ENCODE measurements at places on chromosomes 5 and 9.
A peak's percentile ranks its signal among the peaks of the same experiment; 100 is the strongest.

GRCh38 chr9:91644433-91644832 is 220.8 kb upstream of the NFIL3 start:
- no peak for DNase-seq

DNA sequence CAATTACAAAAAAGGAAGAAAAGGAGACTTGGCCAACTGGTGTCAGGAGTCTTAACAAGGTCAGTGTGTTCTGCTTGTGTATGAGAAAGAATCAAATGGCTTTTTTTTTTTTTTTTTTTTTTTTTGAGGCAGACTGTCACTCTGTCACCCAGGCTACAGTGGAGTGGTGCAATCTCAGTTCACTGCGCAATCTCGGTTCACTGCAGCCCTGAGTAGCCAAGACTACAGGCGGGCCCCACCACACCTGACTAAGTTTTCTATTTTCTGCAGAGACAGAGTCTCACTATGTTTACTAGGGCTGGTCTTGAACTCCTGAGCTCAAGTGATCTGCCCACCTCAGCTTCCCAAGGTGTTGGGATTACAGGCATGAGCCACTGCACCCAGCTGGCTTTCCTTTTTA is 3.1 kb upstream of the IL7R start:
- DNase-seq = peak; percentile 77

GRCh38 chr5:105330185-105330584 is 1767.6 kb upstream of the NUDT12 start:
- no peak for DNase-seq

DNA sequence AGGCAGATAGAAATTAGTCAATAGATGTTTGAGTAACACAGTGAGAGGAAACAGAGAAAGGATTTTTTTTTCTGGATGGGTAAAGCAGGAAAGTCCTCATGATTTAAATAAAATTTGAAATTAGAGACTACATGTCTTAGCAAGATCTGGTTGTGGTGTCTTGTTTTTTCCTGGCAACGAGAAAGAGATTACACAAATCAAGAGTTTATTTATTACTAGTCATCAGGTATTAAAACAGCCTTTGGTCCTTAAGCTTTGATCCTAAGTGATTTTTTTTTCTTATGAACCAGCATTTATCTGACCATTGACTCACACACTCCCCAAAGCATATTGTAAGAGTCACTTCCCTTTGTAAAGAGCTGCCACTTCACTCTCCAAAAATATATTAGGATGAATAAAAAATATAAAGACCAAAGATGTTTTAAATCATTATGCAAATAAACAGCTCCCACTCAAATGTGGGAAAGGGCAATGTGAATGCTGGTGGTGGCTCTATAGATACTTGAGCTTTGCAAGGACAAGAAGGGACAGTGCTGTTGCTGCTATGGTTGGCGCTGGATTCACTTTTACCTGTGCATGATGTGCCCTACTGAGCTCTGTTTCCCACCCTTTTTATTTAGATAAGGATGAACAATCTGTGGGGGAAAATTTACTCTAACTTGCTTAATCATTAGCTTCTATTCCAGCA is 1726.5 kb downstream of the MAT2B start:
- no peak for DNase-seq

DNA sequence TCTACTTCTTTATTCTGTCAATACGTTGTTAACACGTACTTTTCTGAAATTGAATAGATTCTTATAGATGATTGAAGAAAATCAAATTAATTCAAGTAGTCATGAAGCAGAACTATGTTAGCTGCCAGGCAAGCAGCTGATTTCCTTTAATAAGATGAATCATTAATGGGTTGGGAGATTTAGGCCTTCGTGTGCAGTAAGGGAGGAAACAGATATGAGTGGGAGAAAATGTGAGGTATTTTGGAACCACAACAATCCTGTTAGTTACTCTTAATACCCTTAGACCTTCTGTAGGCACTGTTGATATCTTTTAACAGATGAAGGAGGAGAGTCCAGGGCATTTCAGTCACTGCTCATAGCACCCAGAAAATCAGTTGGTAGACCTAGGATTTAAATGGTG is 121.0 kb downstream of the AOPEP start:
- DNase-seq = no peak

DNA sequence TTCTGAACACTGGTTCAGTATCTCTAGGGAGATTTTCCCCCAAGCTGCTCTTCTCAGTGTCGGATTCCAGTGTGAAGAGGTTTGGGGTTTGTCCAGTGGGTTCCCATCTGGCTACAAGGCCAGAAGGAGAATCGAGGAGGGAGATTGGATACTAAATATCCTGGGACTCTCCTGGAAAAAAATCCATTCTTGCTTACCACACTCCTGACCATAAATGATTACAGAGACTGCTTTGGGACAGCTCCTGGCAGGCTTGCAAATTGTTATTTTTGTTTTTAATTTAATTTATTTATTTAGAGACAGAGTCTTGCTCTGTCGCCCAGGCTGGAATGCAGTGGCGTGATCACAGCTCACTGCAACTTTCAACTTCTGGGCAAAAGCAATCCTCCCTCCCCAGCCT is 4.7 kb upstream of the SUSD1 start:
- DNase-seq = no peak

GRCh38 chr5:179115845-179116524 is 55.8 kb downstream of the ZNF354C start:
- no peak for DNase-seq

DNA sequence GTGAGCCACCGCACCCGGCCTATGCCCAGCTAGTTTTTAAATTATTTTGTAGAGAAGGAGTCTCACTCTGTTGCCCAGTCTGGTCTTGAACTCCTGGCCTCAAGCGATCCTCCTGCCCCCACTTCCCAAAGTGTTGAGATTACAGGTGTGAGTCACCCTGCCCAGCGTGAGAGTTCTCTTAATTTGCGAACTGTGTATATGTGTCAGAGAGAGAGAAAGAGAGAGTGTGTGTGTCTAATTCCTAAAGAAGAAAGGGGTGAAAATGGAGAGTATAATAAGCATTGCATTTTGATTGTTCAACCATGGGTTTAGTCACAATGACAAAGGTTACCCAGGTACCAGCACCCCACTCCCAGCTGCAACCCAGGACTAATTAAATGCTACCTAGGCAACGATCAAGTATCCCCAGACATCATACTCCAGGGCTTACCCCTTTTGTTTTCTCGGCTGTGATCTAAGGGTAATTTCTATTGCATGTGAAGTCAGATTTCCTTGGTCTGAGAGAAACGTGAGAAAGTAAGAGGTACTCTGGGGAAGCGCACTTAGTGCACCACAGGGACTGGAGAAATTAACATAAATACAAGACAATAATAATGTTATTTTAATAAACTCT is 16.6 kb downstream of the MAP1B start:
- DNase-seq = no peak

GRCh38 chr5:132500931-132501628 is 10.5 kb upstream of the IRF1 start:
- DNase-seq = peak; percentile 86

- DNase-seq = no peak
Observed at GRCh38 chr5:118440496-118440895, 547.9 kb downstream of the DTWD2 start.

- DNase-seq = no peak
Observed at GRCh38 chr9:16718952-16719351, 151.5 kb downstream of the BNC2 start.

GRCh38 chr9:133869674-133870405 is 122.3 kb downstream of the VAV2 start:
- DNase-seq = peak; percentile 29

DNA sequence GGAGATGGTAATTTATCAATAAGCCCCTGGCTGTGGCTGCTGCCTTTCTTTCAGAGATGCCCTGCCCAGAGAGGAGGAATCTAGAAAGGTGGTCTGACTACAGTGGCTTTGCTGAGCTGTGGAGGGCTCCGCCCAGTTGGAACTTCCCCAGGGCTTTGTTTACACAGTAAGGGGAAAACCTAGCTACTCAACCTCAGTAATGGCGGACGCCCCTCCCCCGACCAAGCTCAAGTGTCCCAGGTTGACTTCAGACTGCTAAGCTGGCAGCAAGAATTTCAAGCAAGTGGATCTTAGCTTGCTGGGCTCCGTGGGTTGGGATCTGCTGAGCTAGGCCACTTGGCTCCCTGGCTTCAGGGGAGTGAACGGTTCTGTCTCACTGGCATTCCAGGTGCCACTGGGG is 865.4 kb upstream of the ACO1 start:
- DNase-seq = peak; percentile 76

DNA sequence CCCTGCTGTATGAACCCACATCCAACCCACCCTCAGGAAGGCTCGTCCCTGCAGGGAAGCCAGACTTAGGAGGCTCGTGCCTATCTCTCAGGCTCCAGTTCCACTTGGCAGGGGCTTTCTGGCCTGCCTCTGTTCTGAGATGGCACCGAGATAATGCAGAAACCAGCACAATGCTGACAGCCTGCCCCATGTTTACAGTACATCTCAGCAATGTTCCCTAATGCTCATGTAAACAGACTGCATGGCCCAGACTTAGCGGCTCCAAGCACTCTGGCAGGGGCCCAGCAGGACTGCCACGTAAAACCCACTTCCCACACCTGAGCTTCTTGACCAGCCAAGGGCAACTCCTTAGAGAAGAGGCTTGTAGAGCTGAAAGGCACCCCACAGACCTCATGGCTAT is 499.5 kb upstream of the BRINP1 start:
- no peak for DNase-seq

GRCh38 chr9:120692901-120693699 is 21.2 kb downstream of the MEGF9 start:
- peak; percentile 13 for DNase-seq

- no peak for DNase-seq
Observed at GRCh38 chr5:43639566-43639965, 36.6 kb downstream of the NNT start.

GRCh38 chr5:82812575-82812974 is 264.6 kb downstream of the TMEM167A start:
- no peak for DNase-seq

- no peak for DNase-seq
Observed at GRCh38 chr5:166916021-166916420, 1375.4 kb upstream of the WWC1 start.

- DNase-seq = no peak
Observed at GRCh38 chr5:168686837-168687236, 107.7 kb upstream of the PANK3 start.

DNA sequence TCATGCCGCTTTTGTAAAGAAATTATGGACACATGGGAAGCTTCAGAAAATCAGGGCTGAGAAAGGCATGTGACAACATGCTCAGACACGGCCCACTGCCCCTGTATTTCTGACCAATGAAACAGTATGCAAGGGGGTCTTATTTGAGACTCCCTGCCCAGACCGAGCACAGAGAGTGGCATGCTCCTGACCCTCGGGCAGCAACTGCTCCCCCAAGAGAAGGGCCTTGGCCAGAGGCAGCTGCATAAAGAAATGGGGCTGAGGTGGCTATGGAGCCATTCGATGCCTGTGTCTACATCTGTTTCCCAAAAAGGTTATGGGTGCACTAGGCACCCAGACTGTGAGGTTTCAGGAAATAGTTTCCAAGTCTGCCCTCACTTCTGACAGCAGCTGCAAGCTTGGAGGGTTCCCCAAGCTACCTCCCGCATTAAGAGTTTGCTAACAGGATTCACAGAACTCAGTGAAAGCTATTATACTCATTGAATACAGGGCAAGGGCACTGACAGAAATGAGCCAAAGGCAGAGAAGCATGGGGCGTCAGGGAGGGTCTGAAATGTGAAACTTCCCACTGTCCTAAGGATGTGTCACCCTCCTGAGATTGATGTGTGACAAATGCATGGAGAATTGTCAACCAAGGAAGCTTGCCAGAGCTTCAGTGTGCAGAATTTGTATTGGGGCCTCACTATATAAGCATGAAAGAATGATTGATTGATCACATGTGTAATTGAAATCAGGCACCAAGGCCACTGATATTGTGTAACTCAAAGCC is 94.3 kb downstream of the DAP start:
- no peak for DNase-seq

GRCh38 chr5:173155912-173156311 is 11.6 kb downstream of the BNIP1 start:
- no peak for DNase-seq

GRCh38 chr5:113806904-113807303 is 293.4 kb downstream of the YTHDC2 start:
- DNase-seq = no peak

DNA sequence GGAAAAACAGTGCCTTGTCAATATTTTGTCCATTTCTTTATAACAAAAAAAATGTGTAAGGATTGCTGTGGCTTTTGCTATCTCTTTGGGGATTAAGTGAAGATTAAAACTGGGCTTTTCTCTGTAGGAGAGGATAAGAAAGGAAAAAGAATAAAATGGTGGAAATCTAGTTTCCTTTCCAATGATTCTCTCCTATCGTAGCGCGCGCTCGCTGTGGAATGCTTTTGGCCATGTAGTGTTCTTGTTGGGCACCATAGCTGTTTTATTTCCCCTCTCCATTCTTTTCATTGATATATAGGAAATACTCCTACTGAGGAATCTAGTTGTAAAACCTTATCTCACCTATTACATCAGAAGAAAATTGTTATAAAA is 1.5 kb downstream of the STXBP1 start:
- no peak for DNase-seq

DNA sequence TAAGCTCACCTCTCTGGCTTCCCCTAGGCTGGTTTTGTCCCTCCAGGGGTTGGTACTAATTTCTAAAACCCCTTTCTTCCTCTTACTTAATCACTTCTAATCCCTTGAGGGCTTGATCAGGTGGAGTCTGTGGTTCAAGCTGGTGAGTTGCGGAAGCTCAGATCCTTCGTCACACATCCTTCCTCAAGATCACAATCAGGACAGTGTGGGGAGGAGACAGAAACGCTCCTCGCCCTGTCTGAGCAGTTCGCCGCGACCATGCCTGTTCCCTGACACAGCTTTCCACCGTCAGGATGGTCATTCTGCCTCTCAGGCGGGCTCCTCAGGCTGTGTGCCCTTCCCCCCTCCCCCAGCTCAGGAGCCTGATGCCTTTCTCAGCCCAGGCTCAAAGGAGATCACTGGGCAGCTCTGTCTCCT is 24.3 kb downstream of the CPLX2 start:
- DNase-seq = peak; percentile 70

DNA sequence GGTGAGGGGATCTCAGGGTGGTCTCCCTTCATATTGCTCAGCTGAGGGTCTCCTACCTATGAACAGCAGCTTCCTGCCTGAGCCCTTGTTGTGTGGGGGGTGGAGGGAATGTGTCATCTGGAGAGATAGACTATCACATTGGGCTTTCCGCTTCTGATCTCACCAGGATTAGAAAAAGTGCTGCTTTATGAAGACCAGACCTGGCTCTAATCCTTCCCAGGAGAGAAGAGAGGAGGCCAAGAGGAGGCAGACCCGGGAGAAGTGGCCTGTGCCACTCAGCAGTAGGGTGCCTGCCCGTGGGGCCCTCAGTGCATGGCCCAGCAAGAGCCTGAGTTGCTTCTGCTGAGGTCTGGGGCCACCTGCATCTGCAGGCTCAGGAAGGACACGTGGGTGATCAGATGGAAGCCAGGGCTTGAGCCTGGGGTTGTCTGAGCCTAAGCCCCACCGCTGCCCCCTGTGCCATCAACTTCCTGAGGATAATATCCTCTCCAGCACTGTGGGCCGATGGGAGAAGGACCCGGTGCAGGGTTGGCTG is 22.1 kb upstream of the COL5A1 start:
- DNase-seq = no peak

DNA sequence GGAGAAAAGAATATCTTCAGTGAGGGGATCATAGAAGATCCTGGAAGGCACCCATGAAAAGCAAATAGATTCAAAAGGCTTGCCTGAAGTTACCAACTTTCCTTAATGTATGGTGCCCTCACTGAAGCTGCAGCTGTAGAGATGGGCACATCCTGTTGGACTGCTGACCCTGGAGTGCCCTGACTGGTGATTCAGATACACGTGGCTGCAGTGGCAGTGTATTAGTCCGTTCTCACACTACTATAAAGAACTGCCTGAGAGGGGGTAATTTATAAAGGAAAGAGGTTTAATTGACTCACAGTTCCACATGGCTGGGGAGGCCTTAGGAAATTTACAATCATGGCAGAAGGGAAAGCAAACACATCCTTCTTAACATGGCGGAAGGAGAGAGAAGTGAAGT is 80.3 kb downstream of the OSMR start:
- DNase-seq = no peak
